ENCODE measurements at places on chromosomes 16 and 17. TPM values are rescaled to one million over a fixed set of nuclear protein-coding genes. Genes with fewer than 3 reads are reported as not detected.

QPRT gene
- 18.7 TPM for total RNA-seq

THOC6 gene
- 34.0 TPM for total RNA-seq

TERB1 gene
- total RNA-seq: not detected

COIL gene
- total RNA-seq: 15.6 TPM

AATF gene
- total RNA-seq: 29.8 TPM

FBXW10 gene
- total RNA-seq: 0.20 TPM

TENT4B gene
- total RNA-seq: 12.7 TPM

KRTAP17-1 gene
- not detected for total RNA-seq

PRKCB gene
- total RNA-seq: not detected

ABCA10 gene
- total RNA-seq: 1.5 TPM

HSD17B1 gene
- total RNA-seq: 4.3 TPM

DYNLRB2 gene
- total RNA-seq: 0.73 TPM

LYRM9 gene
- 2.3 TPM for total RNA-seq

SPNS2 gene
- total RNA-seq: 0.39 TPM

PRSS8 gene
- not detected for total RNA-seq

SLC16A6 gene
- total RNA-seq: 0.73 TPM

TUBB3 gene
- total RNA-seq: 348 TPM

CLEC3A gene
- not detected for total RNA-seq

ERCC4 gene
- 12.1 TPM for total RNA-seq

KRT12 gene
- not detected for total RNA-seq

ATAD5 gene
- 8.0 TPM for total RNA-seq

OTOP2 gene
- total RNA-seq: not detected

ZNF750 gene
- not detected for total RNA-seq

CLDN7 gene
- total RNA-seq: 2.9 TPM

HOXB1 gene
- not detected for total RNA-seq

IRX5 gene
- total RNA-seq: 5.3 TPM

P2RX1 gene
- not detected for total RNA-seq

CLDN6 gene
- not detected for total RNA-seq

MT1G gene
- total RNA-seq: 0.59 TPM

CCL16 gene
- total RNA-seq: not detected
